IMR-90 (cell line): ENCODE measurements at places on chromosomes 12 and 14. TPM values are rescaled to one million over a fixed set of nuclear protein-coding genes. Genes with fewer than 3 reads are reported as not detected.
A peak's percentile ranks its signal among the peaks of the same experiment; 100 is the strongest.

DNA sequence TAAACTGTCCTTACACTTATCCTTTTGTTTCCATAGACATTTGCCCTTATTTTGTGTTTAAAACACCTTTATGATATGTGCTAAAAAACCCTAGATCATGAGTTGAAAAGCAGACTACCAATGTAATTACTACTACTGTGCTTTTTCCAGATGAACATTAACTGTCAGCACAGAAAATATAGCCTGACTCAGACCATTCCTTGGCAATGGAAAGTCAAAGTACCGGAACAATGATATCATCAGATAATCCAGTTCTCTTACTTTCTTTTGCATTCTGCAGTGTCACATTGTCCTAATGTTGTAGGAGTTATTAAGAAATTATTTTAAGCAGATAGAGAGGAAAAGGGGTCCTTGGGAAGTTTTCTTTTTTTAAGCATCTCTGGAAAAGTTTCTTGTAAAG lies 1189.0 kb upstream of the FLRT2 start:
- no peaks in the 10 kb centered on the region for H3K27me3 ChIP-seq
- no peak overlapping the region for H3K4me3 ChIP-seq
- no peaks in the 10 kb centered on the region for H3K36me3 ChIP-seq
- H3K4me1 ChIP-seq, result no peaks in the 10 kb centered on the region
- H3K27ac ChIP-seq, result no peak overlapping the region
- peak; percentile 50 for DNase-seq

The LAG3 gene
- total RNA-seq, result not detected in 2 replicates

The EFCAB11 gene
- 2.2 and 6.1 TPM in 2 replicates for total RNA-seq

GRCh38 chr12:120851944-120852343 lies 52.2 kb downstream of the SPPL3 start:
- H3K27ac ChIP-seq, result no peak overlapping the region
- H3K4me3 ChIP-seq, result no peak overlapping the region
- no peak for DNase-seq

GRCh38 chr14:86153480-86153879 lies 623.5 kb downstream of the FLRT2 start:
- no peak overlapping the region for H3K27ac ChIP-seq
- DNase-seq, result no peak
- no peaks in the 10 kb centered on the region for H3K4me1 ChIP-seq
- H3K4me3 ChIP-seq, result no peak overlapping the region
- H3K36me3 ChIP-seq, result no peaks in the 10 kb centered on the region

DNA sequence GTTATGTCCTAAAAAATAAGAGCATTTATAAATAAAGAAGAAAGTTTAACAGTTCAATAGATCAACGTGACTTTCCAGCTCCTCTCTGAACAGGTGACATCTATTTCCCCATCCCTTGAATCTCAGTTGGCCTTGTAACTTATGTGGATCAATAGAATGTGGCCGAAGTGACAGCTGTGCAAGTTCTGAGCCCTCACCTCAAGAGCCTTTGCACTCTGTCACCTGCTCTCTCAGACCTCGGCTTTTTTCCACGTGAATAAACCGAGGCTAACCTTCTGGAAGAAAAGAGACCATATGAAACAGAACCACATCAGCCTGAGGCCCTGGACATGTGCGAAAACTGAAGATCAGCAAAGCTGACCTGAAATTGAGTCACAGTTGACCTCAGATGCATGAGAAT lies 253.0 kb downstream of the DAD1 start:
- DNase-seq, result no peak
- no peaks in the 10 kb centered on the region for H3K36me3 ChIP-seq
- H3K4me3 ChIP-seq, result no peak overlapping the region
- no peaks in the 10 kb centered on the region; the same call in 1 of the 2 replicates for H3K27me3 ChIP-seq
- H3K27ac ChIP-seq, result no peak overlapping the region

- peaks cover 13% of the 10 kb centered on the region for H3K4me1 ChIP-seq
- H3K27ac ChIP-seq, result no peak overlapping the region
These were observed 30.3 kb downstream of the KITLG start for GRCh38 chr12:88549929-88550328.

The COPZ1 gene
- total RNA-seq, result 262 and 382 TPM in 2 replicates

GRCh38 chr14:94009767-94010166 lies 12.7 kb downstream of the CCDC197 start:
- H3K27me3 ChIP-seq, result peaks cover 32% of the 10 kb centered on the region; the same call in 1 of the 2 replicates
- H3K36me3 ChIP-seq, result no peaks in the 10 kb centered on the region
- peak; percentile 63 for DNase-seq
- H3K27ac ChIP-seq, result no peak overlapping the region
- no peaks in the 10 kb centered on the region for H3K4me1 ChIP-seq

The ERGIC2 gene
- total RNA-seq, result 45.3 and 107 TPM in 2 replicates

DNA sequence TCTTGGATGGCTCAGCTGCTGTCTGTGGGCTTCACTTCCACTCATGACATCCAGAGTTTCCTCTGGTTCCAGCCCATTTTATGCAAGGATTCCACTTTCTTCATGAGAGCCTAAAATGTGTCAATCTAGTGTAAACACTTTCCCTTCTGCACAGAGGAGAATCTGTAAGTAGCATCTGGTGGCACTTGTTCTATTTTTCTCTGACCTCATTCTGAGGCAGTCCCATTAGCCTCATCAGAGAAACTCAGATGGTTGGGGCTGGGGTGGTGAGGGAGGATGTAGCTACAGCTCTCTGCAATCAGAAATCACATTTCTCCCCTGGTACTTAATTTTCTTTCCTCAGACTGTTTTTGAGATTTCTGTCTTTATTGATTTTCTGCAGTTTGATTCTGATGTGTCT lies 81.6 kb downstream of the PRMT8 start:
- H3K36me3 ChIP-seq, result no peaks in the 10 kb centered on the region
- no peak overlapping the region for H3K4me3 ChIP-seq
- H3K27me3 ChIP-seq, result peaks cover 1% of the 10 kb centered on the region; the same call in 1 of the 2 replicates
- no peak overlapping the region for H3K27ac ChIP-seq
